Ecto neural progenitor cell (in vitro differentiated cells): ENCODE measurements at places on chromosomes 3 and 15.

- no peak for DNase-seq
Measured at GRCh38 chr3:6216135-6217026, 644.5 kb upstream of the GRM7 start.

GRCh38 chr3:191363221-191363620 lies 32.9 kb upstream of the UTS2B start:
- DNase-seq = no peak

DNA sequence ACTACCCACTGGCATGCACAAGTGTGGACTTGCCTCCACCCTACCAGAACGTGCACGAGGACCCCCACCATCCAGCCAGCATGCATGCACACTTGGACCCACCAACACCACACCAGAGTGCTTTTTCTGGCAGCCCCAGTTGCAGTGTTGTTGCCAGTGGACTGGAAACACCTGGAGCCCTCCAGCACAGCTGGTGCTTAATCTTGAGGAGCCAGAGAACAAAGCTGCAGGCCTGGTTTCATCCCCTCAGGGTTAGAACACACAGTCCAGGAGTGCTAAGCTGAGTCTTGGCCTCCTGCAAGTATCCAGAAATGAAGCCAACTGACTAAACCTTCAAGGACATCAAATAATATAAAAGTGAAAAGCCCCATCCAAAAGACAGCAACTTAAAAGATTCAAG lies 888.0 kb downstream of the NTRK3 start:
- no peak for DNase-seq

DNA sequence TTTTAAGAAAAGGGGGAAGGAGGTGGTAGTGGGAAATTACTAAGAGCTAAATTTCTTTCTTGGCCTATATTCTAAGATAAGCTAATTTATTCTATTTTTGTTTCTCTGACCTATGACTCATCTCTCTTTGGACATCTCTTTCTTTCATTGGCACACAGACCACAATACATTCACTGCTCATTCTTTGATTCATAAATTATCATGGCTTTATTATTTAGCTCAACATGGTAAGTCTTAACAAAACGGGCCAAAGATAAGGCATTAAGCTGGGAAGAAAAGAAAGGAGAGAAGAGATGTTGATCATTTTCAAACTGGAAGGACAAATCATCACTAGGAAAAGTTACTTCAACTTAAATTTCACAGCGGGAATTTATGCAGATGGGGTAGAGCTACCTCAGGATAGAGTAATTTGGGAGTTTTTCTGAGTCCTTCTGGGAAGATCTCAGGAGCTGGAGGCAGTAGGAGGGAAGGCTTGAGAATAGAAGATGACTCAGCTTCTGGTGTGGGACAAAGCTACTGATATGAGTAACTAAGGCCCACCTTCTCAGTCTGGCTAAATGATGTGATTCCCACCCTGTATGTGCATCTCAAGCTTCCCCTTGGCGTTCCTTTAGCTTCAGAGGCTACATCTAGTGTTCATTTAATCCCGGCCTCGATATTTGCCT lies 7.5 kb upstream of the ALCAM start:
- DNase-seq = no peak
